Amniotic stem cell (primary cell): ENCODE measurements at places on chromosomes 1 and 21.

DNA sequence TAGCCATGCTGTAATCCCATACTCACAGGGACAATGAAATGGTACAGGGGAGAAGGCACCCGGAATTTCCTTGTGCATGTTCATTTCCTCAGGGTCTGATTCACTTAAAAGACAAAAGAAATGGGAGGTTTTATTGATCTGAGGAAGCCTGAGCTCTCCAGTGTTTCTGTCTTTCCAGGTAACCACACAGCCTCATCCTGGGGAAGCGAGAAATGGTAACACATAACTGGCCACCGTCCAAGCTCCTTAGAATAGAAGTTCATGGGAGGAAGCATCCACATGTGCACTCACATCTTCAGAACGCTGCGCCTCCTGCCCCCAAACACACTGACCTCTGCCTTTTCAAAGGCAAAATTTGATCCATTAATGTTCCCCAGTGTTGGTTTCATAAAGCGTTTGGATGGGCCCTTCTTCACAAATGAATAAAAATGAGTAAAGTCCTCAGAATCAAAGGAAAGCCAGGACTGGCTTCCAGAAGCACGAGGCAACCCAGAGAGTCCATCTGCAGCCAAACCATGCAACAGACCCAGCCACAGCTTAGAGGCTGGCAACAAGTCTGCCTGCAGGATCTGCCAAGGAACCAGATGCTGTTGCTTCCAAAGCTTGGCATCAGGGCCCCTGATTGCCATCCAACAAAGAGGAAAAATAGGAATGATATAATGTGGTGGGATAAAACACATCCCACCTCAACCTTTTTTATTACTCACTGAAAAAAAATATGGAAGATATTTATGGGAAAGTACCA lies 120.3 kb downstream of the ZBTB18 start:
- no peak for DNase-seq

DNA sequence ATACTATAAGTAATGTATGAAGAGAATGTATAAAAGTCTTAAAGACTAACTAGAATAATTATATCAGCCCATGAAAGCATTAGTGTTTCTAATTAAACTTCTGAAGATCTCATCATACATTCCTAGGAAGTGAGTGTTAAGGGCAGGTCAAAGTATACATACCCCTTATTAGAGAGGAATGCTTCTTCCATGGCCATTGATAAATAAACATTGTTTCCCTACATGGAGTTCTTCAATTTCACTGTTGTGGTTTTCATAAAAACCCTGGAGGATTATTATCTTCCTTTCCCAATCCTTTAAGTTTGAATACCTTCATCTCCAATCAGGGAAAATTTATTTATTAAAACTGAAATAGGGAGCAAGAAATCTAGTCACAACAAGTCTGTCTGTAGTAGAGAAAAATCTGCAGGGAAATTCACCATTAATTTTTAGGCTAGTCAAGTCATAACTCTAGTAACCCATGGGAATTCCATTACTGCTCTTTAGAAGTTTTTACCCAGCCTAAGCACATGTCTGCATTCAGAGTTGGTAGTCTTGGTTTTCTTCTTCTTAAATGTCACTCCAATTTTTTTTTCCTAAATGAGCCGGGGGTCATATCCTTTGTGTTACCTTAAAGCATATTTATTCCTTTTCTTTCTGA lies 147.0 kb downstream of the TNFSF18 start:
- no peak for DNase-seq

DNA sequence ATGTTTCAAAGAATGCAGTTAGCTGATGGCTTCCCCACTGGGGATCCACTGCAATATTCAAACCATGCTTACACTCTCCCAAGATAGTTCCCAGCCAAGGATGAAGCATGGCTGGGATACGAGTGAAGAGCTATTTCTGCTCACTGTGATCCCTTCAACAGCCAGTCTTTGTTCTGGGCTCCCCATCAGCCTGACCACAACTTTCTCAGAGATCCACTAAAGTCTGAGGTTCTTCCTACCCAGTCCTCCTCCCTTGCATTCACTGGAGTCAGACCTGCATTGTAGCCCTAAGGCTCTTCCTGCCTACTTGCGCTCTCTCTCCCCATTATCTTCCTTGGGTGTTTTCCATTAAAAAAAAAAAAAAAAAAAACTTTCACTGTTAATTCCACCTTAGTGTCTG lies 101.4 kb downstream of the TTLL7 start:
- no peak for DNase-seq

GRCh38 chr1:29852248-29852647 lies 615.9 kb downstream of the PTPRU start:
- no peak for DNase-seq

- DNase-seq: peak; percentile 85
These were observed 49.8 kb downstream of the ARHGEF16 start for GRCh38 chr1:3504151-3504821.

DNA sequence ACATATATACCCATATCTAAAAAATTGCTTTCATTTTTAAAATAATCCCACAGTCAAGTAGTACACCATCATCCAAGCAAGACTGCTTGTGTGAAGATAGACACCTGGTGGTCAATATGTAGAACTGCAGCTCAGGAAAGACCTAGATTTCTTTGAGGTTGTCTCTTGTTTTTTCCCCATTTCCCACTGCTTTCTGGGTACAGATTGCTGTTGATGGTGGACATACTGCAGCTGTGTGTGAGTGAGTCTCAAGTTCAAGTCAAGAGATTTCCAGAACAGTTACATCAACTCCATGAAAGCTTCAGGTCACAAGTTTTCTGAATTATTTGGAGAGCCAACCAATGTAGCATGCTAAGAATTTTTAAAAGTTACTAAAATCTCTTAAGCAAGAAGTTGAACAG lies 306.4 kb downstream of the DUSP10 start:
- peak; percentile 61 for DNase-seq

DNA sequence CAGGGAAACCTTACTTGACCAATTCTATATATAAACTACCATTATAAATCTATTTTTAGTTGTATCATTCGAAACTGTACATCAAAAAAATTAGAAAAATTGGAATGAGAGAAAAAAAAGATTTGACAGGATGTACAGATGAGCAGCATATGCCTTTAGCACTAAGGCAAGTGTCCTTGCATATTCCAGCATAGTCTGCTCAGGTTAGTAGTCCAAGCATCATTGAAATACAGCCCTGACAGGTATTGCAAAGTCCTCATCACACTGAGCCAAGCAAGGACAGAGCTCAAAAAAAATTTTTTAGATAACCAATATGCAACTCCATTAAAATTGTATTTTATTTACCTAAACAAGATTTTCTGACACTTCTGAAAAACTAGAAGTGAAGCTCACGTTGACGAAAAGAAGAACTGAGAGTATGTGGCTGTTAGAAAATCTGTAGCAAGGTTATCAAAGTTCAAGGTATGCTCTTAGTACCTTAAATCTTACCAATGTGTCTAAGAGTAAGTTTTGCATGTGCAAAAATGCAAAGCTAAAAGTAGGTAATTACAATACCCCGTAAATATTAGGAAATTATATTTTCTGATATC lies 465.6 kb upstream of the ADGRL4 start:
- no peak for DNase-seq

GRCh38 chr1:233105225-233105624 lies 154.8 kb downstream of the NTPCR start:
- no peak for DNase-seq

- no peak for DNase-seq
These were observed 56.8 kb downstream of the SLC66A1 start for GRCh38 chr1:19368964-19369363.

DNA sequence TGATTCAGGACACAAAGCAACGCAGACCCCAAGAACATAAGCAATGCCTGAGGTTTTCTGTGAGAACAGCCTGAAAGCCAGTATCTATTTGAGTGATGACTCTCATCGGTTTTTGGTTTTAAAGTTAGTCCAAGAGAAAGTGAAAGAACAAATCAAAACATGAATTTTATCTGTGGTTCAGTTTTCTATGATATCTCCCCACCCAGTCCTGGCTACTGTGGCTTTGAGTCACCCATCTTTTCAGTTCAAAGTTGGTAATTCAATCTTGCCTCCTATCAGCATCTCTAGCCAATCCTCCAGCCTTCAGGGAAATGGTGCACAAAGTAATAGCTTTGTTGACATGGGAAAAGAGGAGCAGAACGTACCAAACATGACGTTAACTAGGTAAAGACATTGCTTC lies 40.5 kb upstream of the KRTAP19-8 start:
- no peak for DNase-seq

DNA sequence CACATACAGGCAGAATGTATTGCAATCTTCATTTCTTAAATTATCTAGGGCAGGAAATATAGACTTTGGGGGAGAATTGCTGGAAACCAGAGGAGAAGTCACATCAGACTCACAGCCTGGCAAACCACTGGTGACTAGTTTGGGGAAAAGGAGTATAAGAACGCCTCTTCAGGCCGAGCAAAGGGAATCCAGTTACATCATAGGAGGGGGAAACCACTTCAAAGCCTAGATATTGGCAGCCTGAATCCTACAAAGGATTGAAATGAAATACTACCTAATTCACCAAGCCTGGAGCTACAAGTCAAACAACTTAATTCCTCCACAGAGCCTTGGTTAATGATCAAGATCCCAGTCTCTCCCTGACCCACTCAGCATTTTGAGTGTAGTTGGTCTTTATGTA lies 121.7 kb downstream of the SLC30A10 start:
- no peak for DNase-seq

- DNase-seq: no peak
These were observed 3.7 kb upstream of the PARP1 start for GRCh38 chr1:226411619-226412018.

- no peak for DNase-seq
These were observed 109.9 kb downstream of the SPAG17 start for GRCh38 chr1:118075116-118075515.

- no peak for DNase-seq
These were observed 543 bp downstream of the KRTAP12-4 start for GRCh38 chr21:44653656-44654575.

DNA sequence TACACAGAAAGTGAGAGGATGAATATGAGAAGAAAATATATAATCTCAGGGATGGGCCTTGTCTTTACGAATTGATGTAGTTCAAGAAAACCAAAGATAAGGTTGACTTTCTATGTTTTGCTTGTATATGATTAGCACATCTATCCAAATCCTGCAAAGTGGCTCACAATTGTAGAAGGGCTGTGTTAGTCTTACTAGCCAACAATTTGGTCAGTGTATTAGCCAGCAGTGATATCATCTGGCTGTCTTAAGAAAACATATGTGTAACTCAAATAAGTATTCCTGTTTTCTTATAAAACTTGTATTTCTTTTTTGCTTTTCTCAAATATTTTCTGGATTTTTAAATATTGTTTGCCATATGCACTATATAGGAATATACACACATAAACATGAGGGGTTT lies 5.5 kb downstream of the SDCCAG8 start:
- DNase-seq: no peak

- no peak for DNase-seq
These were observed 38.1 kb downstream of the HSD3B2 start for GRCh38 chr1:119453021-119453420.

GRCh38 chr1:53627031-53627430 lies 111.9 kb downstream of the GLIS1 start:
- no peak for DNase-seq

GRCh38 chr1:2135441-2135841 lies 59.1 kb downstream of the FAAP20 start:
- peak; percentile 84 for DNase-seq

DNA sequence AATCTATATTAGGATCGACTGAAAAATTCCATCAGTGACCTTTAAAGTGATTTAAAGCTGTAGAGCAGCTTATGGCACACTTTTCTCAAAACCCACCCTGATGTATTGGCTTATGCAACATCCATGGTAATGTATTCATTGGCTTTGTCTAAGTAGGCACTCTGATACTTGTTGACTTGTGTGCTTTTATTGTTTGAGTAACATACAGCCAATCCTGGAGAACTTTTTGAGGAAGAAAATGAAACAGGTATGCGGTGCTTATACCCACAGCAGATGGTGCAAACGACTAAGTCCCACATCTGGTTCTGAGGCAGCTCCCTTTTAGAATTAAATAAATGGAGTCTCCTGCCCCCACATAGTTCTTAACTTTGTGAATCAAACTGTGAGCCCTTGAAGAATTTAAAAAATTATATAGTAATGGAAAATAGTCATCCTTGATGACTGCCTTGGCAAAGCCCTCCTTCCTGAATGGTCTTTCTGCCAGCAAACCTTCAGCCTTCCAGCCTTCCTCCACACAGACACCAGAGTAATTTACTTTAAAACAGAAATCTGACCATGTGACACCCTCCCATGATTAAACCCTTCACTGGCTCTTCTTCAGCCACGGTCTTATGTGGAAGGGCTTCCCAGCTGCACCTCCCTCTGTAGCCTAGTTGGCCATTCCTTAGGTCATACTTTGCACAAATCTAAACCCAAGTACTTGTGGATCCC lies 116.0 kb downstream of the BCAR3 start:
- DNase-seq: no peak

- no peak for DNase-seq
These were observed 13.8 kb downstream of the TRIM46 start for GRCh38 chr1:155187456-155187891.

DNA sequence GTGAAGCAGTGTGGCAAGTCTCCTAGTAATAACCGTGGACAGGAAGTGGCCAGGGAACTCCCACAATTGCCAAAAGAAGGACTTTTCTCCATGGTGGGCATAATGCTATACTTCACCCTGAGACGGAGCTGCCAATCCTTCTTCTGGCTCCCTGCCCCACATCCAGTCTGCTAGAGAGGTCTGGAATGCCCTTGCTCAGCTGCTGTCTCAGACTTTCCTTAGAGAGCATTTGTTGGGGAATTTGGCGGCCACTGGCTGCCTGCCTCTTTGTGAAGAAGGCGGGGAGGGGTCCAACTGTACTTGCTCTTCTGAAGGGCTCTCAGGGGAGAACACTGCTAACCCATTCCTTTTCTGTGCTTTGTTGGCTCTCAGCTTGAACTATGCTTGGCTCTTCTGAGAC lies 123.7 kb upstream of the EDN2 start:
- no peak for DNase-seq

DNA sequence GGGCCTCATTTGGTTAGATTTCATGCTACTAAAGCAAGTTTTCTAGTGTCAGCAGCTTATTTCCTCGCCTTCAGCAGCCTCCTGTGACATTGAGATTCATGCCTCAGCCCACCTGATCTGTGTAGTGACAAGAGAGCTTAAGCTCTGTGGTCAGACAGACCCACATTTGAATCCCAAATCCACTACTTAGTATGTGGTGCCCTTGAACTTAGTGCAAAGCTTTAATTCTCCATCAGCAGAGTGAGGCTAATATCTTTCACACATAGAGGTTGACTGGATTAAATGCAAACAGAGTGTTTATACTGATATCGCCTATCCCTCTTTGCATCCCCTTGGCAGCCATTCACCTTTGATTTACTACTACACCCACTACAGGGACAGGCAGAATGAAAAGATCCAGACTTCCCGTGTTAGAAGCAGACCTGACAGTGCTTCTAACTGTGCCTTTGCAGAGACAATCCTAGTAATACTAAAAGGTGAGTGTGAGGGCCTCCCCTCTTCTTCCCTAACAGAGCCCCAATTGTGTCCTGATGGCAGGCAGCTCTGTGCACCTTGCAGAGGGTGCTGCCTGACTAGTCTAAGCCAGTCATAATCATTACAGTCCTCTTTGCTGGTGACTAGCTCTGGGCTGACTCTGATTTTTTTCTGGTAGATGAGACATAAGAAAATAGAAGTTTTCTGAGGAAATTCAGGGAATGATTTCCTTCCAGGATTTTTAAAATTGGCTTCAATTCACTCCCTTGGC lies 264.0 kb downstream of the CTH start:
- no peak for DNase-seq

GRCh38 chr21:31176080-31176551 lies 137.8 kb upstream of the KRTAP19-8 start:
- DNase-seq: no peak
